ENCODE measurements at places on chromosomes 7 and 10. TPM values are rescaled to one million over a fixed set of nuclear protein-coding genes. Genes with fewer than 3 reads are reported as not detected.

ASB10 gene
- not detected for total RNA-seq

SLC26A5 gene
- not detected for total RNA-seq

TAS2R39 gene
- total RNA-seq, result not detected

DNA sequence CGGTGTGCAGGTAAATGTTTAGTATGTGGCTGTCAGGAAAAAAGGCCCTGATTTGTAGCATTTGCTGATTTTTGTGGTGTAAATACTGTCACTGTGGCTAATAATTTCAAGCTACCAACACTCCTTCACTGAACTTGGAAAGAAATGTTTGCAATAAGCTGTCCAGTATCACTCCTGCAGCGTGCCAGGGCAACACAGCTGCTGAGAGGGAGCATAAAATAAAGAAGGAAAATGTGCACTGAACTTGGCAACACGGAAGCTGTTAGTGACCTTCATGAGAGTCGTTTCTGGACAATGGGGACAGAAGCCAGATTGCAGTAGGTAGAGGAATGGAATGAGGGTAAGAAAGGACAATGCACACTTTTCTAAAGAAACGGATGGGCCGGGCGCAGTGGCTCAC lies 37.9 kb upstream of the FHIP2A start:
- no peak overlapping the region for H3K27ac ChIP-seq
- H3K27me3 ChIP-seq, result no peaks in the 10 kb centered on the region
- H3K4me3 ChIP-seq, result no peak overlapping the region
- peaks cover 7% of the 10 kb centered on the region for H3K4me1 ChIP-seq

GRCh38 chr7:20083781-20084180 lies 133.4 kb downstream of the MACC1 start:
- no peak overlapping the region for H3K4me3 ChIP-seq
- H3K27ac ChIP-seq, result no peak overlapping the region
- H3K4me1 ChIP-seq, result no peaks in the 10 kb centered on the region
- no peaks in the 10 kb centered on the region for H3K36me3 ChIP-seq
- DNase-seq, result no peak

DNA sequence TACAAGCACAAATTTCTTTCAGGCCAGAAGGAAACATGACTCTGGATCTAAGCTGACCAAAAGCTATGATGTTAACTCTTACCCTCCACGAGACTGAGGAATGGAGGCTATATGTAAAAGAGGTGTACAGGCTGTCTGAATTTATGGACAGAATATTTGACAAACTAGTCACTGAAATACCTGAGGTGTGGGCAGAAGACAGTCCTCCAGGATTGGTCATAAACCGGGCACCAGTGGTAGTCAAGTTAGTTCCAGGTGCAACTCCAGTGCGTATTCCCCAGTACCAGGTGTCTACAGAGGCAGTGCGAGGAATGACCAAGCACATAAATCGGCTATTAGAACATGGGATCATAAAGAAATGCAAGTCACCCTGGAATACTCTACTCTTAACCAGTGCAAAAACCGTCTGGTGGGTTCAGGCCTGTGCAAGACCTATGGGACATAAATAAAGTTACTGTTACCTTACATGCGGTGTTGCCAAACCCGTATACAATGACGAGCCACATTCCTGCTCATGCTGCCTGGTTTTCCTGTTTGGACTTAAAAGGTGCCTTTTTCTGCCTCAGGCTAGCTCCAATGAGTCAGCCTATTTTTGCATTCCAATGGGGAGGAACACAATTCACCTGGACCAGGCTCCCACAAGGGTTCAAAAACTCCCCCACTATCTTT lies 6.7 kb upstream of the CYREN start:
- H3K27me3 ChIP-seq, result no peaks in the 10 kb centered on the region
- H3K4me1 ChIP-seq, result peaks cover 4% of the 10 kb centered on the region
- H3K4me3 ChIP-seq, result no peak overlapping the region
- peaks cover 28% of the 10 kb centered on the region for H3K36me3 ChIP-seq
- no peak for DNase-seq
